ENCODE measurements at places on chromosomes 7 and 10. TPM values are rescaled to one million over a fixed set of nuclear protein-coding genes. Genes with fewer than 3 reads are reported as not detected.

GRCh38 chr10:121540732-121541395 lies 57.4 kb downstream of the FGFR2 start:
- no peak for DNase-seq

- DNase-seq, result no peak
Observed at GRCh38 chr7:44275146-44275545, 50.2 kb downstream of the CAMK2B start.

NUTM2E gene
- not detected for total RNA-seq

IDI2 gene
- total RNA-seq, result not detected

GRCh38 chr10:84179059-84179710 lies 5.6 kb downstream of the GPR15LG start:
- no peak for DNase-seq

CFAP46 gene
- total RNA-seq, result 0.37 TPM

RELN gene
- 3.6 TPM for total RNA-seq

BEND7 gene
- 9.9 TPM for total RNA-seq

GRCh38 chr7:47407136-47407535 lies 174.8 kb downstream of the TNS3 start:
- no peak for DNase-seq

TECPR1 gene
- total RNA-seq, result 12.0 TPM

- DNase-seq, result no peak
Observed at GRCh38 chr10:3679950-3680629, 104.9 kb downstream of the KLF6 start.

DNA sequence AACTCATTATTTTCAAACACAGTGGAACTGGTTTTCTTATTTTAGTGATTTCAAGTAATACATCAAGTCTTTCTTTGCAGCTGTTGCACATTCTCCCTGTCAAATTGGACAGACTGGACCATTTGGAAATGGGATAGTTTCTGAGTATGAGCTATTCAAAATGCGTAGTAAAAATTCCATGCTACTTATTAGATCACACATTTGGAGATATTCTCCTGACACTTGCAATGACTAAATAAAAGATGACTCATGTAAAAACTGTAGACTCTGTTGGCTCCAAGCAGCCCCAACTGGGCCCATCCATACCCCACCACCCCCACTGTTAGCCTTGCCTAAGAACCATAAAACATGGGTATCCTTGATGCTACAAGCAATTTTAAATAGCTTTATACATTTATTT lies 25.9 kb upstream of the BICC1 start:
- DNase-seq, result no peak

OPN4 gene
- not detected for total RNA-seq

DNA sequence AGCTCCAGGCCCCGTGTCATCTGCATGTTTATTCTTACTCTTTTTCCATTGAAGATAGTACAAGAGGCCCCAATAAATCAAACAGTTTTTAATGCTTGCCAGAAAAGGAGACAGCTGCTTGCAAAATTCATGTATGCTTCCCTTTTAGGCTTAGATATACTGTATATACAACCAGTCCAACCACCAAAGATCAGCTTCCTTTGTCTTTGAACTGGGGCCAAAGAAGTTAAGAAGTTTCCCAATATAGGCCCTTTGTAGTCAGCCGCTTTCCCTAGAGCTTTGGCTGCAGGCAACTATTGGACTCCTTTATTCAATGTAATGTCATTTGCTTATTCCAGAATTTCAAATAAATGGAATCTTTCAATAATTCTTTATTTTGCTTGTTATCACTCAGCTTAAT lies 1395.0 kb downstream of the GATA3 start:
- DNase-seq, result no peak

MEOX2 gene
- 96.9 TPM for total RNA-seq

SLC39A12 gene
- total RNA-seq, result 0.47 TPM

- no peak for DNase-seq
Observed at GRCh38 chr10:72109636-72110157, 21.3 kb upstream of the SPOCK2 start.

GRCh38 chr7:50783303-50783702 lies 607 bp upstream of the GRB10 start:
- no peak for DNase-seq

- no peak for DNase-seq
Observed at GRCh38 chr7:88500131-88500530, 193.4 kb upstream of the STEAP4 start.

HHEX gene
- total RNA-seq, result 1.7 TPM

- DNase-seq, result no peak
Observed at GRCh38 chr10:120977897-120978296, 126.7 kb downstream of the WDR11 start.

BMPER gene
- 32.5 TPM for total RNA-seq

- no peak for DNase-seq
Observed at GRCh38 chr7:79386688-79387422, 66.6 kb downstream of the MAGI2 start.

GATA3 gene
- 3.1 TPM for total RNA-seq

GRCh38 chr7:24755541-24756407 lies 1.5 kb downstream of the GSDME start:
- no peak for DNase-seq

DNA sequence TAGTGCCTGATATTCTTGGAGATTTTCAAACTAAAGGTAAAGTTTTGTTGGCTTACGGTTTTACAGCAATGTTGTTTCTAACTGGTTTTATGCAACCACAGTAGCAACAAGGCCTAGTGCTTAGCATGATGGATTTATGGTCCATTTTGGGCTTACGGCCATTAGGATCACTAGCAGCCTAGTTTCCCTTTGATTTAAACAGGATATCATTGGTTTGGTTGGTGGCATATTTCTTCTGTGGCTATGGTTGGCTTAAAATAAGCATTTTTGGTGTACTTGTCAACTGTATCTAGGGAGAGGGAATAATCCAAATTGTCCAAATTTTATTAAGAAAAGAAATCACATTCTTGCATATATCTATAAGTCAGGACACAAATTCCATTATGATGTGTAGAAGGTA lies 194.0 kb downstream of the HDAC9 start:
- DNase-seq, result no peak

DNA sequence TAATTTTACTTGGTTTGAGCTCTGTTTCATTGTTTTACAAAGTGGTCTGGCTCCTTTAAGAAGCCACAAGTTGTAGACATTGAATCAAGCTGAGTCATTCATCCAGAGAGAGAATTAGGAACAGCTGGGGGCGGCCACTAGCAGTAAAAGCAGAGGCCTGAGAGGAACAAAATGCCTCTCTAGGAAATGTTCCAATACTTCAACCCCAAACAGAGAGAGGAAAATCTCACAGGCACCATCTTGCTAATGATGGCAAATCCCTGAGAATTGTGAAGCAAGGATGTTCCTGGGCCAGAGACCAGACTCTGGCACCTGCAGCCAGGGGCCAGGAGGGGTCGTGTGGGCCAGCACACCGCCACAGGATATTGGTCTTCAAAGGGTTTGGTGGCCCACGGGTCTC lies 26.5 kb upstream of the TRIL start:
- DNase-seq, result no peak

- no peak for DNase-seq
Observed at GRCh38 chr7:84232646-84233045, 38.1 kb upstream of the SEMA3A start.

DOCK1 gene
- total RNA-seq, result 44.8 TPM

GRCh38 chr7:55774327-55775050 lies 88.1 kb downstream of the SEPTIN14 start:
- no peak for DNase-seq

MTERF1 gene
- 8.3 TPM for total RNA-seq

All from omental fat pad (tissue), 4 donors.